NCI-H69 (cell line): ENCODE measurements at places on chromosomes 13 and 19.

GRCh38 chr13:111253365-111253872, 67.0 kb upstream of the TEX29 start:
- DNase-seq, result no peak

DNA sequence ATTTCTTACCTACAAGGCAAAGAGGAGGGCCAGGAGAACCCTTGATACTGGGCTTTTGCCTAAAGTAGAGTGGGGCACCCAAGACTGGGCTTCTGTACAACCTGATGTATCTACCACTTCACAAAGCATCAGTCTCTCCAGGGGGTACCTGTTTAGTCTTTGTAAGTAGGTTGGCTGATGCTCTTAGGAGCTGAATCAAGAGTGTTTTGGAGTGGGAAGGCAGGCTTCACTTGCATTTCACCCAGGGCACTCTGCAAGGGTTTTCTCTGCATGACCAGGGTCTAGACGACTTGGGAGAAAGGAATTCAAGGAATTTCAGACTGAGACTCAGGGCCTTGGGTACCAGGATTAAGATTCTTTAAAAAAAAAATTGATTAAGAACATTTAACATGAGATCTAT, 361.5 kb downstream of the RFC3 start:
- no peak for DNase-seq

DNA sequence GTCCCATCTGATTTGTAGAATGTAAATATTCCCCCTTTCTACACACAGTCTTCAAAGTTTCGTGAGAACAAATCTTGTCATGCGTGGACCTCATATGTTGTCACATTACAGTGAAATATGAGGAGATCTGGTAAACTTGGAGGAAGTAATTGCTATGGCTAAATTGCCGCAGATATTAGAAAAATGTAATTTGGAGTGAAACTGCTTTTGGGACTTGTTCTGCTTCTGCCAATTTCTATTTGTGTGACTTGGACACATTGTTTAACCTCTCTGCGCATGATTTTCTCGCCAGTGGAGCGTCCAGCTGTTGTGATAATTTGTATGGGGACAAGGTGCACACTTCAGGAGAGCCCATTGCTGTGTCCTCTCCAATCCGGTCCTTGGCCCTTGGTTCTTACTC, 693.1 kb upstream of the SLC10A2 start:
- no peak for DNase-seq

- peak; percentile 23 for DNase-seq
Observed at GRCh38 chr19:51808333-51808986, 13.5 kb downstream of the FPR3 start.

DNA sequence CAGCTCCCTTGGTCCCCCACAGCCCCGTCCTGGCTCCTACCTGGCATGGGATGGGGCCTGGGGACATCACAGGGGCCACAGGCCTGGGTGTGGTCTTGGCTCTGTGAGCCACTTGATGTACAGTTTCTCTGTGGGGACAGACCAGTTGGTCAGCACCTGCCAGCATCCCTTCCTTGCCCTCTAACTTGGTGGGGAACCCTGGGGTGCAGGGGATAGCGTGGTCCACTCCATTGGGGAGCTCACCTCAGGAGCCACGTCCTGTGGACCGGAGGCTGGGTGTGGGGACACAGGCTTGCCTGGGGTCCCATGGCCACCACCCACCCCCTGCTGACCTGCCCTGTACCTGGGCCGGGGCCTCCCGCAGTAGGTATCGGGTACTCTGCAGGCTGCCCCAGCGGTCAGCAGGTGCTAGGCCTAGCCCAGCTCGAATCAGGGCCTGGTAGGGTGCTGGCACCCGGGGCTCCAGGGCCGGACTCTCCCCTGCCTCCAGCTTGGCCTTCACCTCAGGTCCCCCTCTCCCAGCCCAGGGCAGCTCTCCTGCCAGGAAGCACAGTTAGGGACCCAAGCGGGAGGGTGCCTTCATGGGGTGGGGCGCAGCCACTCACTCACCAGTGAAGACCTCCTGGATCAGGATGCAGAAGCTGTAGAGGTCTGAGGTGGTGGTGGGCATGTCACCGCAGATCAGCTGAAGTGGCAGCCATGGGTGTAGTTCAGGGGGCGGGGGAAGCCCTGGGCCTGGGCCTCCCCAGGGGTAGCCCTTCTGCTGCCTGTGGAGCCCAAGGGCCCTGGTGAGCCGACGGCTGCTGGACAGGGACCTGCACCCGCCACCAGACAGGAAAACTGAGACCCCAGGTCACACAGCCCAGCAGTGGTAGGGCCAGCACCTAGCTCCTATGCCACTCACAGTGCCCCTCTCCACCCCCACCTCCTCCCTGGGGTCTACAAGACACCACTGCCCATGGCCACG, 14.9 kb downstream of the ARHGAP33 start:
- DNase-seq, result no peak

DNA sequence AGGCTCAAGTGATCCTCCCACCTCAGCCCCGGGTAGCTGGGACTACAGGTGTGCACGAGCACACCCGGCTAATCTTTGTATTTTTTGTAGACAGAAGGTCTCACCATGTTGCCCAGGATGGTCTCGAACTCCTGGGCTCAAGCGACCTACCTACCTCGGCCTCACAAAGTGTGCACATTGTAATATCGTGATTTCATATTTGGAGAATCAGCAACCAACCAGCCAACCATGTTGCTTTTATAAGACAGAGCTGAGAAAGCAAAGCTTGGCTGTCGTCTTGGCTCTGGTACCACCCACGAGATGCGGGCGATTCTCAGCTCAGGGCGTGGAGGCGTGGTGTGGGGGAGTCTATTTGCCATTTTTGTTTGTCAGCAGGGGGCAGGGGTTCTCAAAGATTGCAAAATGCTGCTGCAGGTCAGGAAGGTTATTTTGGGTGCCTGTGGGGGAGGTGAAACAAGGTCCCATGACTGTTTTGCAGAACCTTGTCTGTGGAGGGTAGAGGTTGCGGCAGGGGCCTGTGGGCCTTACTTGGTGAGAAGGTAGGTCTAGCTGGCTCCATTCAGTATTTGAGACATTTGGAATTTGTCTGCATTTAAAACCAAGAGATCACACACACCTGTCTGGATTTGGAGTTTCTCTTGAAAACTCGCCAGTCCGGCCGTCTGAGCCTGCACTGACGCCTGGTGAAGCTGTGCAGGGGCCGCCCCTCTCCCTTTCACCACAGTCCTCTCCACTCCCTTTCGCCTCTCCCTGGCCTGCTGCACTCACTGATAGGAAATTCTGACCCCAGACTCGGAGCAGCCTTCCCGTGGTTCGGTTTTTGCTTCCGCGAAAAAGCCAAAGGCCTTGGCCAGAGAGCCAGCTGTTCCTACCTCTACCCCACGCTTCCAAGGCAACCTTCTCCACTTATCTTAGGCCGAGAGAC, 15.4 kb downstream of the TNFAIP8L1 start:
- DNase-seq, result no peak

DNA sequence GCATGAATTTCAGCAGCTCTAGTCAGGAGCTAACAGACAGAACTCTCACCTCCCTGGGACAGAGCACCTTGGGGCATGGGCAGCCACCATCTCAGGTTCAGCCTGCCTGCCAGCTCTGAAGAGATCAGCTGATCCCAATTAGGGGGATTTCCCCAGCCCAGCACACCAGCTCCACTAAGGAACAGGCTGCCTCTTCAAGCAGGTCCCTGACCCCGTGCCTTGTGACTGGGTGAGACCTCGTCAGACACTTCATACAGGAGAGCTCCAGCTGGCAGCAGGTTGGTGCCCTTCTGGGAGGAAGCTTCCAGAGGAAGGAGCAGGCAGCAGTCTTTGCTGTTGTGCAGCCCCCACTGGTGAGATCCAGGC, 84.5 kb upstream of the UFM1 start:
- peak; percentile 60 for DNase-seq

DNA sequence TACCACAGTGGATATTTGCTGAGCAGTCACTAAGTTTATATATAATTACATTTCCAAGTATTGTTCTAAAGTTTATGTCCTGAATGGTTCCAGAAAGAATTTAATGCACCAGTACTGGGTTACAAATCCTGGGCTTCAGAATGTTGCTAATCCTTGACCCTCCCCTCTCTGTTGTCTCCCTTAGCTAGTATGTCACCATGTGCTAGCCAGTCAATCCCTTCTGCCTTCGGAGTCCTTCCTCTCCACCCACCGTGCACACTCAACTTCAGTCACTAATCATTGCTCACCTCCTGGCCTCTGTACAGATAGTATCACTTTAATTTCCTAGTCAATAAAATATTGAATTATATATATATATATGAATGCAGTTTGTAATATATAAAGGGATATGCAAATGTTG, 7.5 kb downstream of the FAM124A start:
- no peak for DNase-seq

GRCh38 chr13:104782741-104783140, 1716.5 kb upstream of the SLC10A2 start:
- DNase-seq, result no peak

- no peak for DNase-seq
Observed at GRCh38 chr19:14440049-14440448, 6.9 kb downstream of the PKN1 start.

DNA sequence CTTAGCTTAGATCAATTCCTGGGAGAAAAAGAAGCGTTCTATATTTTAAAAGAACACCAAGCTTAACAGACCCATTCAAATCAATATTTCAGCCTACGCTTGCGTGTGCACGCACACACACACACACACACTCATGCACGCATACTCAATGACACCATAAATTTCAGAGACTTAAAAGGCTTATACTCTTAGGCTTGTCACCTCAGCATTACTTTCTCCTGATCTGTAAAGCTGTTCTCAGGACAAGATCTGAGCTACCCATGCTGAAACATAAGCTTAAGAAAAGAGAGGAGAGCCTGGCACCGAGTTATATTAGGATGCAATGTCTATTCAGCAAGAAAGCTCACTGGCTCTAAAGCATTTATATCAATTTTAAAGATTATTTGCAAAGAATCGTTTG, 368.5 kb downstream of the FGF14 start:
- no peak for DNase-seq

DNA sequence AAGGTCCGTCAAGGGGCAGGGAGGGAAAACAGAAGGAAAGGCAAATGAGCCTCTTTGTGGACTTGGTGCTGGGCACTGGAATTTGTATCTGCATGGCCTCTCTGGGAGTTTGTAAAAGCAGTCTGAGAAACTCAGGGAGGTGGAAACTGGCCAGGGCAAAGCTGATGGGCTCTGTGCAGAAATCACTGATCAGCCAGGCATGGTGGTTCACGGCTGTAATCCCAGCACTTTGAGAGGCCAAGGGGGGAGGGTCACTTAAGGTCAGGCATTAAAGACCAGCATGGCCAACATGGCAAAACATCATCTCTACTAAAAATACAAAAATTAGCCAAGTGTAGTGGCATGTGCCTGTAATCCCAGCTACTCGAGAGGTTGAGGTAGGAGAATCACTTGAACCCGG, 369.9 kb upstream of the ZNF507 start:
- DNase-seq, result no peak

GRCh38 chr13:77719128-77719527, 21.6 kb downstream of the SLAIN1 start:
- no peak for DNase-seq

DNA sequence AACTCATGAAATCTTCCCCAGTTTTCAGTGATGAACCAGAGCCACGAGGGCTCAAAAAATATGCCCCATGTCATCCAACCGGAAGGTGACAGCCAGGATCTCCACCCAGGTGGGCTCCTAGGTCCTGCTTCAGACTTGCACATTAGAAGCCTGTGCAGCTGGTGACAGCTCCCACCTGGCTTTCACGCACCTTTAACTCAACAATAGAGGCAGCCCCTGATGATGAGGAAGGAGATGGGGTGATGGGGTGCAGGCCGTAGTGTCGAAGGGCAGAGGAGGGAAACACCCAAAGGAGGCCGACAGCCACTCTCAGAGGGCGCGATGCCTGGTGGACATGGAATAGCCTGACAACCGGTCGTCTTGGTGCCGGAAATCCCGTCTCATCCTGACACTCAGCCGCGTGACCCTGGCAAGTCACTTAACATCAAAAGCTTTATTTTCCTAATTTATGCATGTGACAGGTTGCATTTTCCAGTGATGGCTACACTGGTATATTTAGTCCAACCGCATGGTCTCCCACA, 118.0 kb downstream of the SOX1 start:
- DNase-seq, result no peak

GRCh38 chr13:73245246-73245645, 186.4 kb downstream of the KLF5 start:
- DNase-seq, result no peak

GRCh38 chr13:113665597-113666328, 1.3 kb upstream of the GRK1 start:
- no peak for DNase-seq

- DNase-seq, result no peak
Observed at GRCh38 chr19:18859676-18860301, 28.0 kb downstream of the UPF1 start.

- no peak for DNase-seq
Observed at GRCh38 chr19:2037651-2038255, 13.3 kb downstream of the MKNK2 start.

DNA sequence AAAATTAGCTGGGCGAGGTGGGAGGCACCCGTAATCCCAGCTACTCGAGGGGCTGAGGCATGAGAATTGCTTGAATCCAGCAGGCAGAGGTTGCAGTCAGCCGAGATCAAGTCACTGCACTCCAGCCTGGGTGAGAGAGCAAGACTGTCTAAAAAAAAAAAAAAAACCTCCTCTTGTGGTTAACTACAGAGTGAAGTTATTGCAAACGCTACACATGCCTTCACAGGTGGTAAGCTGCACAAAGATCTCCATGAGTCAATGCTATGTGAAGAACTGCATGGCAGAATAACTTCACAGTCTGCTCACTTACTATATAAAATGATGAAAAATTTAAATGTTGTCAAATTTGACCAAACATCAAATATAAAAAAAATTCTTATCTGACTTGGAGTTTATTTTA, 436.8 kb downstream of the FGF14 start:
- DNase-seq, result no peak

DNA sequence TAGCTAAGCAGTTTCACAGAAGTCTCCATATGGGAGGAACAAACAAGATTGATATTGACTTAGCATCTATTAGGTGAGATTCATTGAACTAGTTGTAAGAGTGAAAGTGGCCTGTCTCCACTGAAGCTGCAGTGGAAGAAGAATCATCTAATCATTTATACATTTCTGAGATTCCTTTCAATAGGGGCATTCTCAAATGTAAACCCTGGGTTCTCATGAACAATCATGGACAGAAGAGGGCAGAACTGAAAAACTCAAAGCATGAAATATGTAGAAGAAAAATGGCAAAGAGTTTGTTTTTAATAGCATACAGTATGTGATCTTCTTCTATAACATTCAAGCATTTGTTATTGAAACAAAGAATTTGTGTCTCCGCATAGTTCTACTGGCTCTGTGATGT, 17.6 kb upstream of the POSTN start:
- no peak for DNase-seq

DNA sequence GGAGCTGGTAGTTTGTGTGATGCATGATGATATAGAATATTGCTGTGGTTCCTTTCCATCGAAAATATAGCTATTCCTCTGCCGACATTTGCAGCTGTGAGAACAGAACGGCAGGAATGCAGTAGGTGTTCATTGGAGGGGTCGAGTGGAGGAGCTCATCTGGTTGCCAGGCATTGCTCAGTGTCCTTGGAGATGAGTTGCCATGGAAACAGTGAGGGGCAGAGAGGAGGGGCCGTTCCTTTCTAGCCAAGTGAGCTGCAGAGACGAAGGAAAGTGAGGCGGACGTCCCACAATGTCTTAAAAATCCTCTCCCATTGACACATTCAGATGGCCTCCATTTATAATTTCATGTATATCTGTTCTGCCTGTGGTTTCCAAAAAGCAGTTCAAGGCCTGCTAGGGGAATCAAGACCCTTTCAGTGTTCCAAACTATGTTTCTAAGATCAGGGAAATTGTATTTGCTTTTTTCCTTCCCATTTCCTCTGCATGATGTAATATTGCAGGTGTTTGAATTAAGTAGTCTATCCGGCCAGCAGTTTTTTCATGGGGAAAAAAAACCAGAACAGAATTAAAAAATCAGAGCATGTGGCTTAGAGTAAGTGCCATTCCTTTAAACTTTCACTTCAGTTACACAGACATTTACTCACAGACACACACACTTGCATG, 41.2 kb upstream of the ZNF835 start:
- peak; percentile 35 for DNase-seq
